Stimulated activated CD8-positive, alpha-beta memory T cell treated with anti-CD3 and anti-CD28 coated beads, Interleukin-7, amount 100 ng/mL, for 4 hours (primary cell): ENCODE measurements at places on chromosomes 12 and 14.

DNA sequence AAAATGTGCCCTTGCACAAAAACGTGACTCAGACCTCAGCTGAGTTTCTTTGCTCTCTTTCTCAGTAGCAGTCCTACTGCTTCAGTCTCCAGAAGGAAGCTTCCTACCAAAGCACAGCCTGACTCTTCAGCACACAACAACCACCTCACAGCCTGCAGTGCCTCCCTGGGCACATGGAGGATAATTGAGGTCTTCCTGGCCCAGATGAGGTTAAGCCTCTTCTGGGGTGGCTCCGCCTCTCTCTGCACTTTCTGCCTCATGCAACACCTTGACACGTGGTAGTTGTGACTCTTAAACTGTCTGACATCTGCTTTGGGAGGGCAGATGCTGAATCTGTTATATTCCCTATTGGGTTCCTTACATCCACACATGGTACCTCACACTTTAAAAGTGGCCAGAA lies 33.8 kb downstream of the GIT2 start:
- DNase-seq: no peak

GRCh38 chr12:6205144-6205539 lies 4.9 kb downstream of the CD9 start:
- DNase-seq: no peak

GRCh38 chr14:85131226-85131922 lies 398.6 kb upstream of the FLRT2 start:
- no peak for DNase-seq

DNA sequence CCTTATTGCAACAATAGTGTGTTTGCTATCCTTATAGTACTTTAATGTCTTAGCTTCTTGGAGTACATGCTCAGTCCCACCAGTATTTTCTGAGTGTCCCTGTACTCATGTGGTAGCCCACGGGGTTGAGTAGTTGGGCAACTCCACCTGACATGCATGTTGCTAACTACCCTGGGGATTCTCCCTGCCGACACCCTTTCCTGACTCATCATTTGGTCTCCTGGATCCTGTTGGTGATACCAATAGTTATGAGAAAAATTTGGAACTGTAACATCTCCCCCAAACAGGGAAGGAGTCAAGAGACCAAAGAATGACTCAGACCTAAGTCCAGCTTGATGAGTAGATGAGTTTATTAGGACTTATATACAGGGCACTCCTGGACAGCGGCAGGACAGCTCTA lies 101.6 kb downstream of the BRMS1L start:
- no peak for DNase-seq

DNA sequence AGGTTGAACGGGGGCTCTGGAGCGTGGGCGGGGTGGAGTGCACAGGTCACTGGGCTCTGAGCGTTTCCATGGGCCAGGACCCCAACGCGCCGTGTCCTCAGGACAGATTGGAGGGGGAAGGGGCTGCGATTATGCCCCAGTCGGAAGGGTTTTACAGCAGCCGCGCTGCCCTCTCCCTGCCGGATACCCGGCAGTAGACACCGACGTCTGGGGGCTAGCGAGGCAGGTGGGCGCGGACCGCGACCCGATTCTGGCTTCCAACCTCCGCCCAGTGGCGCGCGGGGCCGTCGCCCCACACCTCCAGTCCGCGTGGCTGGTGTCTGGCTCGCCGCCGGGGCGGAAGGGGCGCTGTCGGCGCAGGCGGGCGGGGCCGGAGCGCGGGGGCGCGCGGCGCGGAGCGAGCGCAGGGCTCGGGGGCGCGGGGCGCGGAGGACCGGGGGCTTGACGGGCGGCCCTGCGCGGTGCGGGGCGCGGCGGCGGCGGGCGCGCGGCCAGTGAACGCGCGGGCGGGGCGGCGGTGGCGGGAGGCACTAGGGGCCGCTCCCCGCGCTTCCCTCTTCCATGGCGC lies 2.4 kb upstream of the KIF26A start:
- DNase-seq: no peak

- no peak for DNase-seq
These were observed 93.4 kb downstream of the C12orf75 start for GRCh38 chr12:105423921-105424320.

GRCh38 chr12:45762185-45763110 lies 32.9 kb downstream of the ARID2 start:
- DNase-seq: no peak

DNA sequence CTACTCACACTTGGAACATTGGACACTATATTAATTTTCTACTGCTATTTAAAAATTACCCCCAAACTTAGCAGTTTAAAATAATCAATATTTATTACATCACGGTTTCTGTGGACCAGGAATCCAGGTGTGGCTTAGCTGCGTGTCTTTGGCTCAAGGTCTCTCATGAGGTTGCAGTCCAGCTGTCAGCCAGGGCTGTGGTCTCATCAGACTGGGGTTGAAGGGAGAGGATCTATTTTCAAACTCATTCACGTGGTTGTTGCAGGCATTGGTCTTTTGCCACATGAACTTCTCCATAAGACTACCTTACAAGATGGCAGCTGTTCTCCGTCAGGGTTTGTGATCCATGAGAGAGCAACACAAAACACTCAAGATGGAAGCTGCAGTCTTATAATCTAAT lies 343.0 kb downstream of the BCAT1 start:
- no peak for DNase-seq

DNA sequence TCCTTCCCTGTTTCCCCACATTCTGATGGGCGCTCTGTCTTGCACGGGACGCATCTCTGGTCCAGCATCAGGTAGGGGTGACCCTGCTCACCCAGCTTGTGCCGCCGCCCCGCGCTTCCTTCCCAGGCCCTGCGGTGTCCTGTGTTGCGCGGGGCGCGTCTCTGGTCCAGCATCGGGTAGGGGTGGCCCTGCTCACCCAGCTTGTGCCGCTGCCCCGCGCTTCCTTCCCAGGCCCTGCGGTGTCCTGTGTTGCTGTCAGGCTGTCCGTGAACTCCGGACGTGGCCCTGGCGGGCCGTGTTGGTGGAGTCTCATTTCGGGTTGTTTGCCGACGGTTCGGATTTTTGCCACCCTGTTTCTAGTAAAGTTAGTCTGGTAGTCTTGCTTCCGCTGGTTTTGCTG lies 6.8 kb downstream of the FBRSL1 start:
- no peak for DNase-seq

DNA sequence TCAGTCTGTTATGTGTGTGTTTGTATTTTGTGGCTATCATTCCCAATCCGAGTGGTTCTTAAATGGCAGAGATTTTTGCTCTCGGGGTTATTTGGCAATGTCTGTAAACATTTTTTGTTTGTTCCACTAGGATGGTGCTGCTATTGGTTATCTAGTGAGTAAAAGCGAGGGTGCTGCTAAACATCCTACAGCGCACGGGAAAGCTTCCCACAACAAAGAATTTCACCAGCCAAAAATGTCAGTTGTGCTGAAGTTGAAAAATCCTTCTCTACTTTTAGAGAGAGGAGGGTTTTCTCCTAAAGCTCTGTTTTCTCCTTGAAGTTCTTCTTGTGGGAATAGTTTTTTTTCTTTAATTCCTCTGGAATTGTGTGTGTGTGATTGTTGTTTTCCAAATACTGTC lies 2.4 kb downstream of the EXD2 start:
- no peak for DNase-seq

DNA sequence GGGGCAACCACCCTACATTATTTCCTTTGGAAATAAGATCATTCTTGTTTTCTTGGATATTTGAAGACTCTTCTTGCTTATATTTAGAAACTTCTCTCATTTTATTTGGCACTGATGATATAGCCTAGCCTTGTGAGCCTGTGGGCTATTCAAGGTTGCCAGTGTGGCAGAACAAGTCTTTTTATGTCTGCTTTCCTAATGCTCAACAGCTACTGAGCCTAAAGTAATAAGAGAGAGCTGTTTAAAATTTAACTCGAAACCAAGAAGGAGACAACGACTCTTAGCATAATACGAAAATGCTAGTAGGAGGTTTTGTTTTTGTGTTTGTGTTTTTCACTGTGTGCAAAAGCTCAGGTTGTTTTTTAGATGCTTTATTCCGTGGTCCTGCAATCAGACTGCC lies 104.0 kb upstream of the CPM start:
- DNase-seq: no peak

DNA sequence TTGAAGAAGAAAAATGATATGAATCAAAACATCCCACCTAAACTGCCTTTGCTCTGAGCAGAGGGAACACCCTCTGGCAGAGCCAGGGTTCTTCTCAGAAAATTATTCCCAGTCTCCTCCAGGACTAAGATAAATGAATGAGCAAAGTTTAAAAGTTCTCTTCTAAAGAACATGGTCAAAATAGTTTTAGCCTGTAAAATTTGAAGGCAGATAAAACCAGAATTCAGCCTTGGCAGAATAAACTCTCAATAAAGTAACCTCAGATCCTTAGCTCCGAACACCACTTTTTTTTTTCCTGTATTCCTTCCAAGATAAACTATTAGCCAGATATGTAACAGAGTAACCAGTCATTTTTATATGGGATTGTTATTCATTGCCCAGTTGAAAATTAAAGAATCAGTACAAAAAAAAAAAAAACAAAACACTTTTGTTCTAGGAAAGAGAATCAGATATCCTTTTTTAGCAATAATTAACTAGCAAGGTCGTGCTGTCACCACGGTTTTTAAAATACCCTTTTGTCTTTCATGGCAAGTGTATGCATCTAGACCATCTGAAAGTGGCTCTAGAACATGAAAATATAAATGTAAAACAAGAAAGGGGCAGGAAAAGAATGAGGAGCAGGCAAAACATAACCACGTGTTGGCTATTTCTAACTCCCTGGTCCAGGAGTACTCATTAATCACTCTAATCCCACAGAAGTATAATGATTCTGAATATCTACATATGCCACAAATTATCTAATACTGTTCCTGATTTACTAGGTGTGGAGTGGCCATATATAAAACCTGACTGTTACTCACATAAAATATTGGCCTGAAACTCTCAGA lies 60.8 kb downstream of the CAPZA3 start:
- no peak for DNase-seq

DNA sequence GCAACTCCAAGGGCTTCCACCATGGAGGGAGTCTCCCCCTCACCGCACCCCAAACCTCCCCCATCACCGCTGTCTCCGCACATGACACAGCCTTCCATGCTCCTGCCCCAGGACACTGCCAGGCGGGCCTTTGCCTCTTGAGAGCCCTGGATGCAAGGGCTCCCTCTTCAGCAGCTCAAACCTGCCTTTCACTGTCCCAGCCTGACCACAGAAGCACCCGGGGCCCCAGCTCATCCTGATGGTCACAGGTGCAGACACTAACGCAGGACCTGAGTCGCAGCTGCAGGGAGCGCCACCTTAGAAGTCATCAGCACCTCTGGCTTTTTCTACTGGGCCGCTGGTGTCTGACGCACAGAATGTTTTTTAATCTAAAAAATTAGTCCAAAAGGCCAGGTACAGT lies 54.0 kb downstream of the SYNE3 start:
- no peak for DNase-seq

- no peak for DNase-seq
These were observed 11.0 kb downstream of the GRIP1 start for GRCh38 chr12:66667906-66668305.

DNA sequence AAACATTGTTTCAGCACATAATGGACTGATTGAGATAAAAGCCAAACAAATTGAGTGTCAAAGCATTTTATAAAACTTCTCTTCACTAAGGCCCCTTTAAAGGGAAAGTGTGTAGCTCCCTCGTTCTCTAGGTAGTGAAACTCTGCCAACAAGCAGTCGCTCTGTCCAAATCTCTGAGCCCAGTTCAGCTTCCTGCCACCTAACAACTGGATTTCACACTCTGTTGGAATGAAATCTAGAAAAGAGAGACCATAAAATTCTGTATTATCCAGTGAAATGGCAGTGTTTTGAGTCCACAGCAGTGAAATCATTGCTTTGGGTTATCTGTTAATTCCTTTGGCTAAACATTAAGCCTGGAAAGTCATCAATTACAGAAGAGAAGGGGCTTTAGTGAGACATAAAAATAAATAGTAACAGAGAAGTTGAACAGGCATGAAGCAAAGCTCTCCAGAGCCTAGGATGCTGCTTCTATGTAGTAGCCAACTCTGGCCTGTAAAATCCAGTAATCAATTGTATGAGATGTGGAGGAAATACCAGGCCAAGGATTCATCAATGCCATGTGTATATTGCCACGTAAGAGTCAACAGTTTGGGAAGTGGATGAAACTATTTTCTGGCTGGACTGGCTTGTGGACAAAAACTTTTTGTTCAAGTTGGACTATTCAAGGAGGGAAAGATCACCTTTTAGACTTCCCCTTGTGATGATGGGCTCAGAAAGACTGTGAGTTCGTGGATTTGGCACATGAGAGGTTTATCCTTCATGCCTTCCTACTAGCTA lies 122.5 kb downstream of the WIF1 start:
- DNase-seq: no peak

GRCh38 chr14:92549859-92550230 lies 36.3 kb downstream of the RIN3 start:
- no peak for DNase-seq

- no peak for DNase-seq
These were observed 65.5 kb downstream of the C12orf75 start for GRCh38 chr12:105396024-105396423.

GRCh38 chr14:105199093-105199492 lies 18.0 kb upstream of the NUDT14 start:
- DNase-seq: no peak

DNA sequence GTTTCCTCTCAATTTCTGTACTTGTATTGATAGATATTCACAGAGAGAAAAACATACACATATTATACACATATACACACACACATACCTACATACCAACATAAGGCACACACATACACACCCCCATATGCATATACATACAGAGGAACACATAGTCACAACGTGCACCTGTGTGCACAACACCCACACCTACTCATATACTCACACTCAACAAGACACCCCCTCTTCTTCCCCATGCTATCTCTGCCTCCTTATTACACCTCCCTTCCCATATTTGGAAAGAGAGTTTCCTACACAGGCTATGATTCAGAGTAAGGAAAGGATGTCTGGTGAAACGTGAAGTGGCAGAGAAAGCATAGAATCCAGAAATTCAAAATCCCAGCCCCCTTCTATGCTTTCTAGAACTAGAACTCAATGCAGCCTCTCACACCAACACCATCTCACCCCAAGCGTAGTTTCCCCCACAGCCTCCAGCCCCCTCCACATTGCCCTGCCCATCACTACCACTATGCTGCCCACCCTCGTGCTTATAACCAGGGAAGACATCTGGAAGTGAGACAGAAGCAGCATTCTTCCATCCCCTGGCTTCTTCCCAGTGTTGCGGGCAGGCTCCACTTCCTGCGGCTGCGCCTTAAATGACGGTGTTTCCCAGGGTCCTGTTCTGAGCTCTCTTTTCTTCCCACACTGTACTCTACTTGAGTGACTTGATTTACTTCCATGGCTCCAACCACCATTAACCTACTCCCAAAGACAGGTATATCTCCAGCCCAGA lies 2.4 kb downstream of the RNASE8 start:
- DNase-seq: no peak

- no peak for DNase-seq
These were observed 8.0 kb downstream of the SNW1 start for GRCh38 chr14:77752799-77753516.
